Stimulated activated CD8-positive, alpha-beta memory T cell treated with anti-CD3 and anti-CD28 coated beads, Interleukin-4, amount 100 ng/mL, for 4 hours (primary cell): ENCODE measurements at places on chromosomes 1 and 21.

GRCh38 chr21:45125357-45125756 is 51.0 kb downstream of the ADARB1 start:
- DNase-seq = no peak

- no peak for DNase-seq
These were observed 65.2 kb upstream of the TMPRSS15 start for GRCh38 chr21:18468790-18469189.

- no peak for DNase-seq
These were observed 11.3 kb downstream of the POU2F1 start for GRCh38 chr1:167231873-167232450.

DNA sequence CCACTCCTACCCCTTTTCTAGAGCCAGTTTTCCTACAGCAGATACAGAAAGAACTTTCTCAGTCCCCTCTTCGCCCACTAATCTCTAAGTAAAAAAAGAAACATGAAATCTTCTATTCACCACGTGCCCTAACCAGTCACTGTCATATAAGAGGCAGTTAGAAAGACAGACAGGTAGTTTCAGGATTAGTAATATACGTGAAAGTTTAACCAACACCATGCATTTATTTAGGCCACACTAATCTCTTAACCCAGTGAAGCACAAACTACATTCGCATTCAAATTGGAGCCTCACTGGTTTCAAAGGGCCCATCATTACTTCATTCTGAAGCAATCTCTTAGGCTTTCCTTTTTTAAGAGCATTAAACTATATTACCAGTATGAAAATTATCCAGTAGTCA is 10.1 kb downstream of the GPATCH2 start:
- no peak for DNase-seq

DNA sequence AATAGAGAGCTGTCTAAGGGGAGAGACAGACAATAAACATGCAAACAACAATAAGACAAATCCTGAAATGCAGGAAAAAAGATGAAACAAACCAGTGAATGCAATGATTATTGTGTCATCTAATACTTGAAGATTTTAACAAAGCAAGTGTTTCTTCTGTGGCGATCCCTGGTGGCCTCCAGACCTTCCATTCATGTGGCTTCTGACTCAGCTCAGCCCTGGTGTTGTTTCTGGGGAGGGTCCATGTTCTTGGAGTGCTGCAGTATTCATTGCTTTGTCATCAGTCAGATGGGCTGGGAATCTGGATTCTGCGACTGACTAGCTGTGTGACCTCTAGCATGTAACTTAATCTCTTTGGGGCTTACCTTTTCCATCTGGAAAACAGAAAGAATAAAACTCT is 1.5 kb upstream of the C2CD4D start:
- DNase-seq = no peak

DNA sequence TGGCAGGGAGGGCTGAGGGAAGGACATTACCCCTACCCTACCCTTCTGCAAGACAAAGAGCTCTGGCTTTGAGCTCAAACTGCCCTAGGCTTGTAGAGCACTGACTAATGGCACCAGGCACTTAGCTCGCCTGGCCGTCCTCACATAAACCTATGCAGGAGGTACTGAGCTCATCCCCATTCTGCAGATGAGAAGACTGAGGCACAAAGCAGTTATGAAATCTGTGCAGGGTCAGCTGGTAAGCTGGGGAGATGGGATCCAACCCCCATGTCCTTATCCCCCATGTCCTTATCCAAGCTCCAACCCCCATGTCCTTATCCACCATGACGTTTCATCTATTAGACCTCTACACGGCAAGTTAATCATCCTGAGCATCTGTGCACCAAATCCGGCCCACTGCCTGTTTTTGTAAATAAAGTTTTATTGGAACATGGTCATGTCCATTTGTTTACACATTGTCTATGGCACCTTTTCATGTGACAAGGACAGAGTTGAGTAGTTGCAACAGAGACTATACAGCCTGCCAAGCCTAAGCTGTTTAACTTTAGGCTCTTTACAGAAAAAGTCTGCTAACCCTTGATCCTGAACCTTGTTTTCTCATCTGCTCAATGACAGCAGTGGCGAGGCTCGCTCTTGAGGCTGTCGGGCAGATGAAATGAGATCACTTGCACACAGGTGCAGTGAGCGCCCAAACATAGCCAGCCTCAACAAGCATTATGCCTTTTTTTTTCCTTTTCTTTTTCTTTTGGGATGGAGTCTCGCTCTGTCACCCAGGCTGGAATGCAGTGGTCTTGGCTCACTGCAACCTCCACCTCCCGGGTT is 86.8 kb downstream of the FBXO2 start:
- no peak for DNase-seq

DNA sequence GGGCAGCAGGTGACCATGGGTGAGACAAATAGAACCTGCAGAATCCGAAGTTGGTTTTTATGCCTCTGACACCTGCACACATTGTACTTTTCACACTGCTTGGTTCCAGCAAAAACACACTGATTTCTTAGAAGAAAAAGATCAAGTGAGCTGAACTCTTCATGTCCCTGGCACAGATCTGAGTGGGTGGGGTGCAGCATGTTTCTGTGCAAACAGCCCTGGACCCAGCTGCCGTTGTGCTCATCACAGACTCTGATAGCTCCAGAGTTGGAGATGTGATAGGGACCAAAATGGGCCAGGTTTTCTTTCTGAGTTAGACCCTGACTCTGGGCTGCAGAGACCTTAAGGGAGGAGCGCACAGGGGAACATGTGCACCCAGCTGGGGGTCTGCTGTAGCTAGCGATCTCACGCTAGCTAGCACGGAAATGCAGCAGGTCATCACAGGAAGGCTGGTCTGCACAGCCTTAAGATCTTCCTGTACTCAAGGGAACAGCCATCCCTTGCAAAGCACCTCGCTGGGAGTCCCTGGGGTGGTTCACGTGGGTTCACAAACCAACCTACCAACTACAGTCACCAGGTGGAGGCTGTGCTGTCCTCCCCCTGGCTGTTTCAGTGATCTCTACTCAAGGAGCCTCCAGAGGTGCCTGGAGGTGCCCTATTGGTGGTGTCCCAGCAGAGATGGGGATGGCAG is 291.1 kb downstream of the PTPRU start:
- no peak for DNase-seq

DNA sequence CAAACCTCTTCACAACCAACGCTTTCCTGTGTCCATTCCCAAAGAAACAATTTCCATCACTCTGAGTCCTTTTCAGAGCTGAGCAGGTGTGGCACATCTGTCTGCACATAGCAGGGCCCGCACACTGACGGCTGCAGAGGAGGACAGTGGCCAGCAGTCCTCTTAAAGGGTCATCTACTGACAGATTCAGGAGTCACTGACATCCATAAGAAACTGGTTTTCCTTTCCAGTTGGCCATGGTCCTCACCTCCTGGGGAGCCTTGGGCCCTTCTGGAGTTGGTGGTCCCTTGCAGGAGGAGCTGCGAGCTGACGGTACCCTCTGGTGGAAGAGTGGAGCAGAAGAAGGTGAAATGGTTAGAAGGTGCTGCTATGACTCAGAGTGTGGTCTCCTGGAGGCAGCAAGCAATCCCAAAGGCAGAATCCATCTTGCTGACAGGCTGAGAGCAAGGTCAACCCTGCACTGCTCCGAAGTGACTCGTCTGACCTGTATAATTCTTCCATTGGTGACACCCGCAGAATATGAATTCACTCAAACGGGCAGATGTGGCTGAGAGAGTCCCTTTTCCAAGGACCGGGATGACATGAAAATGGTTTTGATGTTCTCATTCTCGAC is 278.5 kb upstream of the C1orf174 start:
- no peak for DNase-seq

DNA sequence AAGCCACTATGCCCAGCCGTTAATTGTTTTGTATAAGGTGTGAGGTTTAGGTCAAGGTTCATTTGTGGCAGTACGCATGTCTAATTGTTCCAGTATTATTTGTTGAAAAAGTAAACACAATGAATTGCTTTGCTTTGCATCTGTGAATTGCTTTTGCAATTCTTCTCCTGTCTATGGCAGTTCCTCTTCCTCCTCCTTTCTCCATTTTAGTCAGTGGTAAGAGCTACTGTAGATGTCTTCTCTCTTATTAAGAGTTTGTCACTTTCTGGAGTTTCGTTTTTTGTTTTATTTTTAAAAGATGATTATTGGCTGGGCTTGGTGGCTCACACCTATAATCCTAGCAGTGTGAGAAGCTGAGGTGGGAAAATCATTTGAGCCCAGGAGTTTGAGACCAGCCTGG is 29.2 kb downstream of the C1orf185 start:
- no peak for DNase-seq

GRCh38 chr1:156525856-156526489 is 25.4 kb upstream of the MEF2D start:
- no peak for DNase-seq

- no peak for DNase-seq
These were observed 57.0 kb upstream of the CACYBP start for GRCh38 chr1:174942547-174943255.

DNA sequence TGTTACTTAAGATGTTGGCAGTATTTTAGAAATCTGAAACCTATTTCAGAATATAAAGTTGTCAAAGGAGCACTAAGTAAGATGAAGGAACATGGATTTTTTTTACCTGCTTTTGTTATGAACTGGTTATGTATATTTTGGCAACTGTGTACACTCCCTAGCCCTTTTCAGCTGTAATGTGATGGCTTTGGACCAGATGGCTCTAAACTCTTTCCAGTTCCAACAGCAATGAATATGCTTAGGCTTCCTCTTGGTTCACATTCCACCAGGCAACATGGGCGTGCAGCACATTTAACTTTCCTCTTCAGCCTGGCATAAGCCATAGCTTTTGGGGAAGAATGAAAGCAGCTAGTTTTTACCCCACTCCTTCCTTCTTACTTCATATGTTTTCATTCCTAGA is 95.6 kb upstream of the ADAMTS5 start:
- DNase-seq = no peak

GRCh38 chr1:227314014-227314848 is 4.1 kb downstream of the CDC42BPA start:
- DNase-seq = no peak

- DNase-seq = no peak
These were observed 68.2 kb downstream of the PSMG1 start for GRCh38 chr21:39114871-39115575.

- DNase-seq = no peak
These were observed 723.1 kb upstream of the B3GALT2 start for GRCh38 chr1:193909406-193910082.

DNA sequence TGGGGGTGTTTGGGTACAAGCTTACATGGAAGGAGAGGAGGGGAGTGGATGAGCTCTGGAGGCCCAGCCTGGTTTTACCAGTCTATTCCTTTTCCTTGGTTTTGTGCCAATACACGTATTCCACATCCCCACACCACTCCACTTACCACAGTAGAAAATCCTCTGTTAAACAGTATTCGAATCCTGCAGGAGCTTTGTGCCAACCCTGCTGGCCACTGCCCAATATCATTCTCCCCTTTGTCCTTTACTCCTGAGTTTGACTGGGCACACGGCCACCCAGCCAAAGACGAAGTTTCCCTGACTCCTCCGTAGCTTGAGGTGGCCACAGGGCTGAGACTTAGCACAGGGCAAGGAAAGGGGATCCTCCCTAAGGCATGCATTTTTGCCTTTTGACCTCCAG is 61.6 kb downstream of the TMCO4 start:
- no peak for DNase-seq

- no peak for DNase-seq
These were observed 27.1 kb downstream of the MRAP start for GRCh38 chr21:32325706-32326105.

GRCh38 chr1:113456967-113457366 is 66.7 kb downstream of the MAGI3 start:
- no peak for DNase-seq
